ENCODE measurements at places on chromosomes 13 and 19.

GRCh38 chr19:4059453-4059871 is 7.2 kb downstream of the ZBTB7A start:
- DNase-seq = no peak

GRCh38 chr13:102970542-102970941 is 95.7 kb downstream of the SLC10A2 start:
- DNase-seq = no peak

DNA sequence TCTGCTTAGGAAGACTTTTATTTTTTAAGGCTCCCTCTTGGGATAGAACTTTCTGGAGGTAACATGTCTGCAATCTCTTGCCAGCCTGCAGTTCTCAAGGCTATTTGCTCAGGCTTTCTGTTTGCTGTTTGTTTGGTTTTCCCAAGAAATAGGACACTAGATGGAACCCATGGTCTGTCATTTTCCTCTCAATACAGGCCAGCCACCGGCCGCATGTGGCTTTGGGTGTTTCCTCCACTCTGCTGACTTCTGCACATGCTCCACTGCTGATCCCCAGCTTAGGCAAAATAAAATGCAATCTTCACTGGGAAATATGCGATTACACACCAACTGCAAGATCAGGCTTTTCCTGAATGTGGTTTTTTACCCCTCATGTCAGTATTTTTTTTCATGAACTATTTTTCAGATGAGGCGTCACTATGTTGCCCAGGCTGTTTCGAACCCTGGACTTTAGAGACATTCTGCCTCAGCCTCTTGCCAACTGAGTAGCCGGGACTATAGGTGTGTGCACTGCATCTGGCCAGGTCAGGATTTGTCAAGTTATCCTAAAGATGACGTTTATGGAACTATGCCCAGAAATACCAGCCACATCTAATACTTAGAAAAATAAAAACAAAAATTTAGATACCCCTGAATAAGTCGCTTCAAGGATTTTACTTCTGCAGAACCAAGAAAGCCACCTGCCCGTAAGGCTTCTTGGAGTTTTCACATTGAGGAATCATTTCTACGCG is 94.3 kb upstream of the PABPC3 start:
- DNase-seq = peak; percentile 35

- no peak for DNase-seq
Measured at GRCh38 chr13:42270160-42270856, 1.6 kb upstream of the AKAP11 start.

DNA sequence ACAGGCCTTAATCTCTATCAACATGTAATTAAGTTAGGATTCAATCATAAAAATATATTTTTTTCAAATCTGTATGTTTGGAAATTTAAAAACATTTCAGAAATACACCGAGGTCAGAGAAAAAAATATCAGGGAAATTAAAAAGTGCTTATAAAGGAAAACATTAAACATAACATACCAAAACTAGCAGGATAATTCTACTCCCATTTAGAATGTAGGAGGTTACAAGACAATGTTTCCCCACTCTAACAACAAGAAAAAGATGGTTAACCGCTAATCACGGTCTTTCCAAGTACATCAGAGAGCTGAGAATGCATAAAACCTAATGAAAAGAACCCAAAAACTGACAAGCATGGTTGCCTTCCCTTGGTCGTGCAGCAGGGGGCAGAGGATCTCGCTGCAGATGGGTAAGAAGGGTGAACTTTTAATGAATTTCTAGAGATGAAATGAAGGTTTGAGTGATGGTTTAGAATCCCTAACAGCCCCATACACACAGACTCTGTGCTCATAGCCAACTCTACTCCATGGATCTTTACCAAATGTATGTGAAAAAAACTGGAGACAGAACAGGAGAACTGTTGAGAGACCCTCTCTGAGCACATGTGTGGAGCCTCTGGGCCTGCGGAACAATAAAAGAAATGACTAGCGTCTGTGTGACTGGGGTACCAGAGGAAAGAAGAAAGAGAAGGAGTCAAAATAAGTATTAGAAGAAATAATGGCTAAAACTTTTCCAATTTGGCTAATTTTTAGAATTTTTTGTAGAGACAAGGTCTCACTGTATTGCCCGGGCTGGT is 51.3 kb upstream of the LSM14A start:
- DNase-seq = peak; percentile 74

- DNase-seq = no peak
Measured at GRCh38 chr19:55193481-55193880, 13.4 kb upstream of the SYT5 start.

- peak; percentile 85 for DNase-seq
Measured at GRCh38 chr19:16143399-16144215, at the start of gene HSH2D. Gene HSH2D (plus strand): TSS chr19:16143685. CDS start chr19:16148751, 5,066 bp downstream.

GRCh38 chr13:51955281-51955771 is 55.9 kb downstream of the ATP7B start:
- DNase-seq = peak; percentile 73

DNA sequence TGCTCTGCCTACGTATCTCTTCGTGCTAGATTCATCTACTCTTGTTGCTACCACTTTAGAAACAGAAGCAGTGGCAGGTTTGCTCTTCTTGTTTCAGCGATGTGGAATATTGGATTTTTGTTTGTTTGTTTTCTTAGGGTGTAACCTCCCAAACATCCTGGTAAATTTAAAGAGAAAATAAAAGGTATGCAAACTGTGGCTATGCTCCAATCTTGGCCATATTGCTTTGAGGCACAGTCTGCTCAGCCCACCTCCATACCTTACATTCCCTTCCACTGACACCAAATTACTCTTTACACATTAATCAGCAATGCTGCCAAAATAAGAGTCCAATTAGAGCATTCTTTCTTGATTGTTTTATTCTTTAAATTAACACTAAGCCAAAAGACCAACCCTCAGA is 25.2 kb upstream of the UBL3 start:
- DNase-seq = no peak

DNA sequence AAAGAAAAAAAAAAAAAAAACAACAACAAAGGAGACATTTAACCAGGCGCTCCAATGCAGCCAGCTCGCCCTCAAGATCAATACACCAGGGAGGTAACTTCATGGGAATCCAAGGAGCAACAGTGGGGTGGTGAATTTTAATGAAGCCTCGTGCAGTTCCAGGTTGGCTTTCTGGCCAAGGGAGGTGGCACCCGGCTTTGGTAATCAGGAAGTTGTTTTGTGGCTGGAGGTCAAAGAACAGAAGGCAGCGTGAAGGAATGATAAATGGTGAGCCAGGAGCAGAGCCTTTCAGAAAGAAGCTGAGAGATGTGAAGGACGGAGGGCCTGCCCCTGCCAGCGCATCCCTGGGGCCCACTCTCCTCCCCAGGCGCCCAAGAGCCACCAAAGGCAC is 188.2 kb upstream of the TSC22D1 start:
- DNase-seq = peak; percentile 46
